Activated CD4-positive, alpha-beta T cell treated with anti-CD3 and anti-CD28 coated beads for 48 hours (primary cell): ENCODE measurements at places on chromosomes 2 and 18.

GRCh38 chr2:31012406-31012805 lies 125.8 kb downstream of the GALNT14 start:
- DNase-seq: no peak

DNA sequence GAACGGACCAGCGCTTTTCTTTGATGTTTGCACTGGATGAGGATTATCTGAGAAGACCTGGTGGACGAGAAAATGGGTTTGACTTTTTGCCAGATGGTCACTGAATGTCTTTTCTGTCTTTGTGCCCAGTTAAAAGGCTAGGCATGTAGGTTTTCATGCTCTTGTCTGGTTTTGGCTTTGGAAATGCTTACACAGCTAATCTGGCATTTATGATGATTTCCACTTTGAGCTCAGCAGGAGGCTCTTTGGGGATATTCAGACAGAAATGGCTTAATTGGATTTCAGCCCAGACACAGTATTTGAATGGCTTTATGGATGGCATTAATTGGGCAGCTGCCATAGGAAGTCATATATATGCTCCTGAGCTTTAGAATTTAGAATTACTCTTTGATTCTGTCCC lies 59.6 kb downstream of the NCK2 start:
- DNase-seq: no peak

GRCh38 chr2:120761164-120761861 lies 25.6 kb downstream of the GLI2 start:
- no peak for DNase-seq

GRCh38 chr2:159015174-159015573 lies 46.7 kb downstream of the TANC1 start:
- no peak for DNase-seq

DNA sequence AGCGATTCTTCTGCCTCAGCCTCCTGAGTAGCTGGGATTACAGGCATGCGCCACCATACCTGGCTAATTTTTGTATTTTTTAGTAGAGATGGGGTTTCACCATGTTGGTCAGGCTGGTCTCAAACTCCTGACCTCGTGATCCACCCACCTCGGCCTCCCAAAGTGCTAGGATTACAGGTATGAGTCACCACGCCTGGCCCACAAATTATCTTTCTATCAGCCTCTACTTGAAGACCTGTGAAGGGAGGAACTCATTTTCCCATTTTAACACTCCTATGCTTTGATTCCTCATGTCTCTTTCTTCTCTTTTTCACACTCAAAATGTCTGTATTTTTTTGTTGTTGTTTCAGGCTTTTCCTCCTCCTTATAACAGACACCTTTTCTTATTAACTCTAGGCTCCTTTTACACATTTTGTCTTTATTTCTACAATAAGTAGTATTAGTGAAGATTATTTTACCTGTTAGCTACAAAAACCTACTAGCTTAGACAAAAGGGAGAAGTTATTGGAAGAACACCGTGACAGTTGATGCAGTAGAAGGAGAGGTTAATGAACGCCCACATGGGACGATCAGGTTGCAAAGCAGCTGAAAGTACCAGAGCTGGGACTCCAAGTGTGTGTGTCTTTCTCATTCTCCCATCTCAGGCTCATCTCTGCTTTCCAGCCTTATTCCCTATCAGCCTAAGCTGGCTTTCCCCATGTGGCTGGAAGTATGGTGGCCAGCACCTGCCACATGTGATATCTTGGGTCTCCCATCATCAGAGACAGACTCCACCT lies 97.6 kb upstream of the AGAP1 start:
- DNase-seq: no peak

- DNase-seq: no peak
Measured at GRCh38 chr18:62928326-62928725, 213.0 kb downstream of the PHLPP1 start.

DNA sequence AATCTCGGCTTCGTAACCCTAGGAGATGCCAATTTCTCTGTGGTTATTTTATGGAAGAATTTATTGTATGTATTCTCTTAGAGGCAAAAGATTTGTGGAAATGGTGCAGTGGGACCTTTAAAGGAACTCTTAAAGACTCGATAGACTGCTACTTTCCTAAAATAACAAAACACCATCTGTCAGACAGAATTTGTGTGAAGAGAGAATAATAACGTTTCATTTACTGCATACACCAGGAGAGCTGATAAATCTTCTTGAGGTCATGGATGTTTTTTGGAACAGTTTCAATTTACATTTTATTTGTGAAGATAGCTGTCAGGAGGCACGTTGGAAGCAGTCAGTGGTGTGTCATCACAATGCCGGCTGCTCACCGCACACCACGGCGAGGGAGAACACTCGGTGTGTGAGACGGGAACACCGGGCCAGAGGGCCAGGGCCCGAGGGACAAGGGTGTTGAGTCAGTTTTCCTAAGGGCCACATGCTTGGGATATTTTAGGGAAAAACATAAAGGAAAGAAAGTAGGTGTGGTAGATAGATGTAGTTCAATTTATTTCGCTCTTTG lies 1681.0 kb upstream of the DDX18 start:
- no peak for DNase-seq

- DNase-seq: no peak
Measured at GRCh38 chr2:229686122-229686919, 28.0 kb downstream of the DNER start.

DNA sequence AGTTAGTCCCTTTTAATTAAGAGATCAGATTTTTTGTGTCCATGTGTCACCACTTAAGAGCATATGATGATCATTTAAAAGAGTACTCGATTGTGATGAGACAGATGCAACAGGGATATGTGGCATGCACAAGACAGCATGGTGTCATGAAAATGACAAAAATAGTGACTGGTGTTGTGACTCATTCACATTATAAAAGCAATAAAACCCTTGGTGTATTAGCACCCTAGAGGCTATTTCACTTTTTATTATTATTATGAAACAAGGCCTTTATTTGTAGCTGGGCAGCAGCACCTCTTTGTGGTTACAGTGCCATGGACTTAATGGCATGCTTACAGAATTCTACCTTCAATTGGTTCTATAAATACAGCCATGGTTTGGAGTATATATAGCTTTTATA lies 1296.0 kb upstream of the ZEB2 start:
- no peak for DNase-seq

DNA sequence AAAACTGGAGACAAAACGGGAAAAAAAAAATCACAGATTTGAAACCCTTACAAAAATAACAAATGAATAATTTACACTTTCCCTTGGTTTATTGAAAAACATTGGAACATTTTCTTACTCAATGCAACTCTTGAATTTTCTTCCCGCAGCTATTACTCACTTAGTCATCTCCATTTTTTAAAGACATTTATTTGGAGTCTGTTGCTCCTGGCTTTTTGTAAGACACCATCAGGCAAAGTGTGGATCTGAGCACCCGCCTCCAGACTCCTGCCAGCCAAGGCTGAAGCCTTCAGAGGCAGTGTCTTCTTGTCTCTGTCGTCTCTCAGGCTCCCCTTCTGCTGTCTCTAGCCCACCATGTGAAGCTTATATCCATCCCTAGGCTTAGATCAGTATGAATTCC lies 46.2 kb downstream of the TRIB2 start:
- no peak for DNase-seq

DNA sequence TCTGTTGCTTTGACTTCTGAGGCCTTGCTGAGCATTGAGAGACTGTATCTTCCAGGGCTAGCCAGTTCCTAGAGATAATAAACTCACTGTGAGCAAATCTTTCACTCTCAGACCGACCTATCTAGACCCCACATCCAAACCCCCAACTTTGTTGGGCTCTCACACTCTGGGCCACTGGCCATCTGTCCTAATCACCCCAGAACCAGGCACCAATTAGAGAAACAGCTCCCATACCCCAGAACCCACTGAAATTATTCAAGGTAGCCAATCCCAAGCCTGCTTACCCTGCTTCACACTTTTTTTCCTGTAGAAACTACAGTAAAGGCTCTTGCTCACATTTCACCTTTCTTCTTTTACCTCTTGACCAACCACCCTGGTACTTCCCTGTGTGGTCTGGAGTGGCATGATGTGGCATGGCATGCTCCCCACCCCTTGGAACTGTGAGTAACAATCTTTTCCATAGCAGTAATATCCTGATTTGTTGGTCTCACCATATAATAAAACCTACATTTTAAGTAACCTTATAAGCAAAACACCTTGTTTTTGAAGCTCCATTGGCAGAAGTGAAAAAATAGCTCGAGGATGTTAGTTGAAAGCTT lies 55.2 kb downstream of the ANKRD12 start:
- no peak for DNase-seq

DNA sequence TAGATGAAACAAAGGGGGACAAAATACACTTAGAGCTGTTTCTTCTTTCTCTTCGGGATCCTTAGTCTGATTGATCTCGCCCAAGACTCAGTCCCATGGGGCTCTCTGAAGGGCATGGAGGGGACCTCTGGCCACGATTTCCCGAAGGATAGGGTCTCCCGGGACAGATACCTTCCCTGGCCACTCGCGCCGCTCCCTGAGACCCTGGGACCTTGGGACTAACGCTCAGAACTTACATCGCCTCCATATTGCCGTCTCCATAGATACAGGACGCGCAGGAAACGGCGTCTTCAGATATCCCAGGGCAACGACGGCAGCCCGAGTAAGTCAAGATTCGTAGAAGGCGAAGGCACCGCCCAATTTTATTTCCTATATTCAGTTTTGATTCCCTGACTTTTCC lies at the start of gene CFAP65:
TSS of gene CFAP65 (minus strand) at position 265 of the 400 bp plus-strand sequence. CDS start 2,468 bp downstream, outside the sequence.
- DNase-seq: peak; percentile 61

DNA sequence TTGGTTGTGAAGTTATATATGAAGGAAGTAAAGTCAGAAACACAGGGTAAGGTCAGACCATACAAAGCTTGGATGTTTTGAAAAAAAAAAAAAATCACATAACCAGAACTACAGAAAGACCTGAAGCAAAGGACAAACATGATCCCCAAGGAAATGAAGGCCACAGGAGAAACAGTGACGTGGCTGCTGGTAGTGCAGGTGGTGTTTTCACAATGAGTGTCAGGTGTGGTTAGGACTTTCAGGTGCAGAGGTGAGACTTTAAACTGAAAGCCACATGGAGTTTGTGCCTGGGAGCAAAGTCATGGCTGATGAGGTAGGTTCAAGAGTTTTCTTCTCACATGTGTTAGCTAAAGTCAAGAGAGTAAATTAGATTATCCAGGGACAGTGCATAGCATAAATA lies 270.7 kb downstream of the PIEZO2 start:
- no peak for DNase-seq

DNA sequence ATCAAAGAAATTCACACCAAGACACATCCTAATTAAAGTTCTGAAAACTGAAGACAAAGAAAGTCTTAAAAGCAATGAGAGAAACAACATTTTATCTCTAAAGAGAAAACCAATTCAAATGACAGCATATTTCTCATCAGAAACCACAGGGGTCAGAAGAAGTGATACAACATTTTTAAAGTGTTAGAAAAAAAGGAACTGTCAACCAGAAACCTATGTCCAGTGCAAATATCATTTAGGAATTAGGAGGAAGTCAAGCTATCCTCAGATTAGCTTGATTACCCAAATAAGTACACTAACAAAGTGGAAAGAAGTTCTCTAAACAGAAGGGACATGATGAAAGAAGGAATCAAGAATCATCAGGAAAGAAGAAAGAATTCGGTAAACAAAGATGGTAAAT lies 59.5 kb upstream of the BCL2L11 start:
- no peak for DNase-seq

DNA sequence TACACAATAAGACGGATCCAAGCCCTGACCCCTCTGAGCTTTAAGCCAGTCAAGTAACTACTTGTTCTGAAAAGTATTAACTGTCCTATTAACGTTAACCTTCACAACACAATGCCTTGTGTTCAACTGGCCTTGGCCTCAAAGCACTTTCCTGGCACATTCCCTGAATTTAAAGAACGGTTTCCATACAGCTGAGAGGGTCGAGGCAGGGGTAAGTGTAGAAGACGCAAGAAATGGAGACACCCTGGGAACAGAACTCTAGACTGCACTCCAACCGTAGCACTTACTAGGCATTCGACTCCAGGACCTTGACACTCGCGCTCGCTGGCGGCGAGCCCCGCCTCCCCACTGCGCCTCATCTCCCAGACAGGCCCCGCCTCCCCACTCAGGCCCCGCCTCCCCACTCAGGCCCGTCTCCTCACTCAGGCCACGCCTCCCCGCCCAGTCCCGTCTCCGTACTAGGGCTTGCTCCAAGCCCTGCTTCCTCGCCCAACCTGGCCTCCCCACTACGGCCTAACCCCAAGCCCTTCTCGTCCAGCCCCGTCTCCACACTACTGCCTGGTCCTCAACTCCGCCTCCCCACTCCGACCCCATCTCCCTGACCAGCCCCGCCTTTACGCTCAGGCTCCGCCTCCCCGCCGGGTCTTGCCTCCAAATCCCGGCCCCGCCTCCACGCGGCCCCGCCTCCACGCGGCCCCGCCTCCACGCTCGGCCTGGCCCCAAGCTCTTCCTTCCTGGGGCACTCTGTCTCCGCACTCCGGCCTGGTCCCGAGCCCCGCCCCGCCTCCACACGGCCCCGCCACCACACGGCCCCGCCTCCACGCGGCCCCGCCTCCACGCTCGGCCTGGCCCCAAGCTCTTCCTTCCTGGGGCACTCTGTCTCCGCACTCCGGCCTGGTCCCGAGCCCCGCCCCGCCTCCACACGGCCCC lies 887 bp upstream of the TMEM87B start:
- peak; percentile 98 for DNase-seq

DNA sequence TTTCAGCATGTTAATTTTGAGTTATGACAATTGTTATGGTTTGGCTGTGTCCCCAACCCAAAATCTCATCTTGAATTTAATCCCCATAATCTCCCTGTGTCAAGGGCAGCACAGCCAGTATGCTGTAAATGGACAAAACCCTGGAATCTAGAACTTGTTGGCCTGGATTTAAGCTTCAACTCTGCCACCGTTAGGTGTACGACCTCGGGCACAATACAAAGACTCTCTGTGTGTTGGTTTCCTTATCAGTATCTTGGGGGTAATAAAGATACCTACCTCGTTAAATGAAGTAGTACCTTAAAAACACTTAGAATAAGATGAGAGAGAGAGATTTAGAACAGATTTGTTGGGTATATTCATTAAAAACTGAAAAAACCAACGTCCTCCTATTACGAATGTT lies 106.5 kb downstream of the CDH19 start:
- DNase-seq: no peak

DNA sequence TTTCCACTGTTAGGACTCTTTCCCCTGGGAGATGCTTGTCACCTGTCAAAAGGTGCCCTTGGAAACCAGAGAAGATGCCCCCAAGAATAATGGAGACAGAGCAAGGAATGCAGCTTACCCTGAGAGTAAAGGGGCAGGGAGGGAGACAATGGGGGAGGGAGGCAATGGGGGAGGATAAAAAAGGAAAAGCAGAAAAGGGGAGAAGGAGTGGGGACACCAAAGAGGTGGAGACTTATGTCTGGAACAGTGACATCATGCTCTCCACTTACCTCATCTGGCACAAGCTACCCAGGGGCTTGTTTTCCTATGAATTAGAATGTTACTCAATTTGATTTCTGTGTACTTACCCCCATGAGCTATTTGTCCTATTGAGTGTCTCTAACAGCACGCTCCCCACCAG lies 67.9 kb downstream of the MRO start:
- DNase-seq: no peak

DNA sequence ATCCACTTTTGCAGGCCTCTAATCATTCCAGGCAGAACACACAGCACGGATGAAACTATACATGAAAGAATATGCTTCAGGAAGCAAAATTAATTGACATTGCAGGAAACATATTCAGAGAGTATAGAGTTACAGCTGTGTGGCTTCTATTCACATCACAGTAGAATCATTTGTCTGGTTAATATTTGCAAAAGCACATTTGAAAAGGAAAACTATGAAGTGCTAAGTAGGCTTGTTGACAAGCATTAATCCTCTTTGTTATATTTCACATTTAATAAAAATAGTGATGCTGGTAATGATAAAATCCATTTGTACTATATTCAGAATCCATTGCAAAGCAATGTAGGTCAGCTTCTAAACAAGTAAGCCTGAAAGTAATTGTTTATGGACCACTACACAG lies 32.2 kb upstream of the PIK3C3 start:
- DNase-seq: no peak
